ENCODE measurements at places on chromosomes 5 and 9.
A peak's percentile ranks its signal among the peaks of the same experiment; 100 is the strongest.

DNA sequence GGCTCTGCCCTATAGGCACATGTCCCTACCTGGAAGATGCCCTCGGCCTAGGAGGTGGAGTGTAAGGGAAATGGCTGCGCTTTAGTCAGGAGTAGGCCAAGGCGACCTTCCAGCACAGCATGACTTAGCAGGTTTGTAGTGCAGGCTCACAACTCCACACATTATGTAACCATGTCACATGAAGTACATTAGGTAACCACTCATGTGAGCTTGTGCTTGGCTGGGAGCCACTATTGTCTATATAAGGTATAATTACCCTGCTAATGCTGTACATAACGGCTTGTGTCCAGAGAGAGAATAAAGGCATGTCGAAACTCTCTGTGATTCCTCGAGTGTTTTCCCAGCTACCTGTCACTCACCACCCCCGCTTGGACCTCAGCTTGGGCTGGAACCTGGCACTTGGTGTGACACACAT, 74.9 kb downstream of the CAMK4 start:
- DNase-seq, result no peak

GRCh38 chr9:136769710-136770191, 5.4 kb upstream of the LCN15 start:
- DNase-seq, result no peak

DNA sequence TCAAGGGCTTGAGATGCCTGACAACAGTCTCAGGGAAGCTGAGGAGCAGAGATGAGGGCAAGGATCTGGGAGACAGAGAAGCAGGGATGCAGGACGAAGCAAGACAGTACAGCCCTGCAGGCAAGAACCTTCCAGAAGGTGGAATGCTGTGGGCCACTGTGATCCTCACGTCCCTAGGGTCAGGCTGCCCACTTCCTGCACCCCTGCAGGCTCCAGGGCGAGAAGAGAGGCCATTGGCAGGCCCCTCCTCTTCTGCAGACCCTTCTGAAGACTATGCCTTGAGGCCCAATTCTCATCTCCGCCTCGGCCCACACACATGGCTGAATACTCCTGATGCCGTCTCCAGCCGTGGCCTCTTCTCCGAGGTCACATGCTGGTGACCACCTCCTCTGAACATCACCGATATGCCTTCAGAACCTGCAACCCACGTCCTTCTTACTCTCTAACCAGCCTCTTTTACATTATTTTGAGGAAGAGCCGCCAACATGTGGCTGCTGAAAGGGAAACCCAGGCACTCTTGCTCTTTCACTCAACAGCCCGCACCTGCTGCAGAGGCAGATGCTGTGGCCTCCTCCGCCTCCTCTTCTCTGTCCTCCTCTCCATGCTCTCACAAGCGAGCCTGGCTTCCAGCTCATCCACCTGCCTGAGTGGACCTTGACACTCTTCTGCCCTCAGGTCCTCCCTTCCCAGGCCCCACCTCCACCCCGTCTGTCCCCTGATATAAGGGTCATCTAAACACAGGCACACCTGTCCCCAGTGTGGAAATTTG, 181.5 kb downstream of the IRX2 start:
- no peak for DNase-seq

DNA sequence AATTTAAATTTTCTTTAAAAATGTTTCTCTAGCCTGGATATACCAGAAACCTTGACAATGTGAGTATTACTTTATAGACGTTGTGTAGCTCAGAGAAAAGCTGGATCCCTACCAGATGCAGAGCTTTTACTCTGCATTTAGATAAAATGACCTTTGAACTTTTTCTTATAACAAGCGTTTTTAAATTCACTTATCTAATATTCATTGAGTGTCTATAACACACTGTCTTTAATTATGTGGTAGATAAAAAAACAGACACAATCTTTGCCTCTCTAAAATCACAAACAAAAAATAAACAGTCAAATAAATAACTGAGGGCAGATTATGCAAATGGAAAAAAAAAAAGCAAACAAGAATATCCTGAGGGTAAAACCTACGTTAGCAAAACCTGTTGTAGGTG, 773.6 kb downstream of the CDH12 start:
- DNase-seq, result no peak

GRCh38 chr5:45225571-45226031, 416.9 kb downstream of the MRPS30 start:
- no peak for DNase-seq

- DNase-seq, result no peak
Measured at GRCh38 chr9:118918180-118918579, 451.1 kb downstream of the BRINP1 start.

GRCh38 chr5:132825834-132826391, 4.5 kb downstream of the SHROOM1 start:
- DNase-seq, result no peak

- DNase-seq, result no peak
Measured at GRCh38 chr5:175230299-175230698, 213.7 kb downstream of the DRD1 start.

DNA sequence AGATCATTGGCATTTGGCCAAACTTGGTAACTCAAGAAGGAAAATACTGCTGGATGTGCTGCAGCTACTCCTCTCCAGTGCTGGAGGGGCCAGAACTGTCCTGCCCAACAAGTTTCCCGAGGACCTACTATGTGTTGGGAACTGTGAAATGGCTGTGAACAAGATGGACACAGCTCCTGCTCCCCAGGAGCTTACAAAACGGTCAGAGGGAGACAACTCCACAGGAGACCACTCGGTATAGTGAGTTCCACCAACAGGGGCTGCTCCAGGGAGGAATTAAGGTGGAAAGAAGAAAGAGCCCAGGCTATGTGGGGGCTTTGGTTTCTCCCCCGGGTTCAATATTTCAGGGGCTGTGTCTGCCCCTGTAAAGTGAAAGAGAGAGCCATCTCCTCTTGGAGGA, 78.8 kb downstream of the GNA14 start:
- DNase-seq, result no peak

GRCh38 chr5:67350185-67350584, 153.6 kb upstream of the CD180 start:
- no peak for DNase-seq

DNA sequence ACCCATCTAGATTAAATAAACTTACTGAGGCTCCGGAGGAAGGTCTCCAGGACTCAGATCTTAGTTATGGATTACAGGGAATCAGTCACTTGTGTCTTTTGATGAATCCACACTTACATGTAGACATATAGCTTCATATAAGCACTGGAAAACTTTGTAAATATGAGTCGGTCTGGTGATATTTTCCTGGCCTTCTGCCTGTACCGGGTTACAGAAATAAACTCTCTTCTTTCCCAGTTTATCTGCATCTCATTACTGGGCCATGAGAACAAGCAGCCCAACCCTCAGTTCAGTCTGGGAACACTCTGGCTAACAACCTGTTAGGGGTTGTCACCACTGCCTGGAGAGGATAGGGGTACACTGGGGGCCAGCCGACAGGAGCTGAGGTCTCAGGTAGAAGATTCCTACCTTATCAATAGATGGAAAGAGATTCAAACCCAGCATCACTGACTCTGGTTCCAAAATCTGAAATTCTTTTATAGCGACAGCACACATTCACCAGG, 59.1 kb downstream of the THBS4 start:
- DNase-seq, result no peak

- peak; percentile 84 for DNase-seq
Measured at GRCh38 chr5:92552206-92553160, 1028.5 kb downstream of the NR2F1-AS1 start.

DNA sequence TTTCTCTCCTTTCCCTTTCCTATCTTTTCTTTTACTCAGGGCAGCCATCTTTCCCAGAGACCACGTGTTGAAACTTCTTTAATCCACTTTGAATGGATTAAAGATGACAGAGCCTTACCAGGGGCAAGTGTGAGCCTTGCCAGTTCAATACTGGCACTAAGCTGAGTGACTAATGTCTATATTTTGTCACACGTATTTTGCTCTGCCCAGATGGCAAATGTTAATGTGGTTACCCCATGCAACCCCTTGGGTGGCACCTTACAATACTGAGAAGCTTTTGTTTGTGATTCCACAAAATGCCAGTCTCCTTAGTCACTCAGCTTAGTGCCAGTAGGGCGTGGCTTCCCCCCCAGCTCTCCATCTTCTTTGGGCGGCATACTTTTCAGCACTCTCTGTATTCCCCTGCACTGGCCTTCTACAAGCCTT, 24.8 kb downstream of the ANXA1 start:
- DNase-seq, result no peak

GRCh38 chr5:179120951-179121666, 60.9 kb downstream of the ZNF354C start:
- DNase-seq, result no peak

DNA sequence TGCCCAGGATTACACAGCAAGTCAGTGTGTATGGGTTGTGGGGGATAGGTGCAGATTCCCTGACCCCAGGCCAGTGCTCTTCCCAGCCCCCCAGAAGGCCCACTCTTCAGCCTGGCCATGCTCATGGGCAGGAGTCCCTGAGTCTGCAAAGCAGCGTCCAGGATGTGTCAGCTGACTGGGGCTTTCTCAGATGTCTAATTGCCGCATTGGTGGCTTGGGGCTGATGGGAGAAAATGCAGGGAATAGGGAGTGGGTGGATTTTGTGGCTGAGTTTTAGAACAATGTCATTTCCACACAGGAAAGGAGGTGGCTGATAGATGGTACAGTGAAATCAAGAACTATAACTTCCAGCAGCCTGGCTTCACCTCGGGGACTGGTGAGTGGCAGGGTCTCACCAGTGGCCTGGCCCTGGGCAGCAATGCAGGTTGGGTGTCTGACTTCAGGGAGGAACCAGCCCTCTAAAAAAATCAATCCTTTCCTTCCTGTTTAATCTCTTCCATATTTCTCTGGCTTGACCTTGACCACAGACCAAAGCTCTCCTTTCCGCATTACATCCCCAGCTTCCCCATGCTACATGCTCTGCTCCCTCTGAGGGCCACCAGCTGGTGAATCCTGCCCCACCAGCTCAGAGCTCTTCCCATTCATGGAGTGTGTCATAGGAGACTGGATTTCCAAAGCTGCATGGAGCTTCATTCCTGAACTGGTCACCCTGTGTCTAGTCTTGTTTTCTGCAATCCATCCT, 14.2 kb downstream of the GLIPR2 start:
- no peak for DNase-seq

DNA sequence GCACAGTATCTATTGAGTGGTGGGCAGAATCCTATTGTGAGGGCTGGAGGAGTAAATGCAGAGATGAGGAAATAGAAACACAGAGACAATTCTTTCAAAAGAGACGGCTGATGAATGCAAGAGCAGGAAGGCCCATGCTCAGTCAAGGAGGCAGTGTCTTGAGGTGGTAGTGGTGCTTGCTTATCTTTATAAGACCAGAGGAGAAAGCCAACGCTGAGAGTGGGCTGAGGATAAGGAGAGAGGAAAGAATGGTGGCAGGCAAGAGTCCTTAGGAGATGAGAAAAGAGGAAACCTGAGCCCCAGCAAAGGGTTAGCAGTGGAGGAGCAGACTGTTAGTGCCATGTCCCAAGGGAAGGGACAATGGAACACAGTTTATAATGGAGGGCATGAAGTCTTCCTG, 86.0 kb downstream of the SNCAIP start:
- no peak for DNase-seq

DNA sequence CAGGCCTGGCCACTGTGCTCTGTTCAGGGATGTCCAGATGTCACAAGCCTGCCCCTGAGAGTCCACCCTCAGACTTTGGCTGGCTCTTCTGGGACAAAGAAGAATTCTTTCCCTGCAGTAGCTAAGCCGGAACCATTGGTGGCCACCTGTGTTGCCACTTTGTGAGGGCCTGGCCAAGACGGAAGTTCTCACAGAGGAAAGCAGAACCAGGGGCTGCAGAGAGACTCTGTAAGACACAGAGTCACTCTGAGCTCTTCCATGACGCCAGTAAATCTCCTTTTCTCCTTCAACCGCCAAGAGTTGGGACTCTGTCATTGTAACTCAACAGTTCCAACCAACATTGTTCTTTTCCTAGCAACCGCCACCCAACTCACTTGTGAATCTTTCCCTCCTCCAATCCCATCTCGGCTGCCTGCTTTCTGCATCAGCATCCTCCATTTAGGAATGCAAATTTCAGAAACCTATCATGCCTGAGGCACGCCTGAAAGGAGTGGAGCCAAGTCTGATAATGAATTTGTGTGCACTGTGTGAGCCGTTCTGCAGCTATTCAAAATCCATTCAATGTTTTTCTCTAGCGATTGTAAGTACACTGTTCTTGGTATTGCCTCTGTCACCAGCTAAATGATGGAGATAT, 37.8 kb upstream of the ATP6V1G1 start:
- no peak for DNase-seq

DNA sequence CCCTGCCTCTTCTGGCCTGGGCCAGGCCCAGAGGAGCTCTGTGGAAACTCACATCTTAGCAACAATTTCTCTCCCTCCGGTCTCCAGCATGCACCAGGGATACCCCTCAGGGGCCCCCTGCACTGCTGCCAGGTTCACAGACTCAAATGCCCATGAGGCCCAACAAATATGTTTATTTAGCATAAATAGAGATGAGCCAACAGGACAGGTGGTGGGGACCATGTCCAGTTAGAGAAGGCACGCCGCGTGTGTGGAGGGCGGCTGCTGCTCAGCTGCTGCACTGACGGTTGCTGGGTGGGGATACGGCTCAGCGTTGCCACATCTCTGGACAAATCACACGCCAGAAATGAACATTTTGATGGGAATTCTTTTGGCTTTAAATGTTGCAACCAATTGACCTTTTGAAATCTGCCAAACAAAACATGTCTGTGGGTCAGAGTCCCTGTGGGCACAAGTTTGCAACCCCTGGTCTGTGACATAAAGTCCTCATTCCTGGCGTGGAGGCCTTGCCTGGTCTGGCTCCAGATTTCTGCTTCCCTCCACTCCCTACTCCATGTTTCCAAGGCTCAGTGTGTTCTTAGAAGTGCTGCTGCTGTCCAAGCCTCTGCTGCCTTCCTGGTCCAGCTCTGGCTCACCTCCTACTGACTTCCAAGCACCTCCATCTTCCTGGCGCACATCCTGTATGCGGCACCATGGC, 88.9 kb downstream of the AMBP start:
- DNase-seq, result no peak

DNA sequence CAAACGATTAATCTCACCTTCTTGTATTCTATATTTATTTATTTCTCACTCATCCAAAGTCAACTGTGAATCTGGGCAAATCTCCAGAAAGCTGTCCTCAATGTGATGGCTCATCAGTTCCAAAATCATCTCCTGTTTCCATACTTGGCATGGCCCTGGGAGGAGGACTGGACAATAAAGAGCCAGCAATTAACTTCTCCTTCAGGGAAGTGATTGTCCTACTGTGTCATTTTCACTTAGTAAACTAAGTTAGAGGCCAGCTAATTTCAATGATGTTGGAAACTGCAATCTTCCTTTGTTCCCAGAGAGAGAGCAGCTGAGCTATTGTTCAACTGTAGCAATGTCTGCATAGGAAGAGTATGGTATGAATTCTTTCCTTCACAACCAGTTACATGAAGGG, 17.5 kb downstream of the CDH12 start:
- DNase-seq, result no peak

GRCh38 chr5:139399501-139400121, 4.3 kb downstream of the SPATA24 start:
- no peak for DNase-seq

GRCh38 chr5:34563931-34564709, 92.0 kb upstream of the RAI14 start:
- DNase-seq, result peak; percentile 12

DNA sequence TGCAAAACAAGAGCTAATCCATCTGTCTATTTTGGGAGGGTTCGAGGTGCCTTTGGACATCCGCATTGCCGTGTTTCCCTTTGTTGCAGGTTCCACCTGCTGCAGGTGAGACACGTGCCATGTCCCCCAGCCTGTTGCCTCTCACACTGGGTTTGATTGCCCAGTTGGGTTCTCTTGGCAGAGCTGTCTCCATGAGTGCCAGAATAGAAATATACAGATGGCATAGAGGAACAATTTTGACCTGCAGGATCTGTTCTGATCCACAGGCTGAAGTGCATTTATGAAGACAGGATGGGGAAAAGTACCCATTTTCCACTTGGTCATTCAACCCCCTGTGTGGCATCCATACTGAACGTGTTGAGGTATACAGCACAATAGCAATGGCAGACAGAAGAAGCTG, 178.1 kb downstream of the SGCD start:
- DNase-seq, result no peak

Data from amniotic stem cell (primary cell).